ENCODE measurements at places on chromosomes 5 and 9. TPM values are rescaled to one million over a fixed set of nuclear protein-coding genes. Genes with fewer than 3 reads are reported as not detected.

DNA sequence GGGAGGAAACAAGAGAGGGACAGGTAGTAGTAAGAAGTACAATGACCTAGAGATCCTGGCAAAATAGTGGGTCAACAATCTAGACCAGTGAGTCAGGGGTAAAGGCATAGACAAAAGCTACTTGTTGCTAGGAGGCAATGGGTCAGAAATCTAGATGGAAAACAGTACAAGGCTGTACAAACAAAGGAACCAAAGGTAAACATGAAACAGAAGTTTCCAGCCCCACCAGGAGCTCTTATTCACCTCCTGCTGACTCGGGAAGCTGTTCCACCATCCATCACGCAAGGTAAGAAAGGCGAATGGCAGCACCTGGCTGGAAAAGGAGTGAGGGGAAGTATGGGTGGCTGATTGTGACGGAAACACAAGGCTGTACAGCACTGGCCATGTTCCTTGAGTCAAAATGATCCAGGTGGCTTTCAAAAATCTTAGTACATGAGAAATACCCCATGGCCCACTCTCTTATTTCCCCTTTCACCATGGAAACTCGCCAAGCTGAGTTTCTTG, 70.5 kb upstream of the RAI14 start:
- no peak overlapping the region for H3K27ac ChIP-seq
- no peak for DNase-seq
- no peaks in the 10 kb centered on the region for H3K27me3 ChIP-seq
- H3K4me1 ChIP-seq, result no peaks in the 10 kb centered on the region
- H3K4me3 ChIP-seq, result no peak overlapping the region
- no peaks in the 10 kb centered on the region for H3K36me3 ChIP-seq

LVRN gene
- 0.94 TPM for total RNA-seq

DNA sequence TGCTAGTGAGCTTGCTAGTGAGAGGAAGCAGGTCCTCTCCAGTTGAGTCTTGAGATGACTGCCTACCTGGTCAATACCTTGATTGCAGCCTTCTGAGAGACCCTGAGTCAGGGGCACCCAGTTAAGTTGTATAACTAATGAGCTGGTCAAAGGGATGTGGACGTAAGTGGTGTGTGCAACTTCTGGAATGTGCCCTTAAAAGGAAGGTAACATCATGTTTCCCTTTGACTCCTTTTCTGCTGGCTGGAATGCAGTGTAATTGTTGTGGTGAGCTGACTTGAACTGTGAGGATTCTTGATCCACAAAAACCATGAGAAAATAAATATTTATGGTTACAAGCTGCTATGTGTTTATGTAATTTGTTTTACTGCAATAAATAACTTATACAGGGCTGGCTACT, 2.4 kb upstream of the SNX2 start:
- peaks cover 3% of the 10 kb centered on the region for H3K36me3 ChIP-seq
- no peak overlapping the region for H3K4me3 ChIP-seq
- H3K27ac ChIP-seq, result no peak overlapping the region
- no peaks in the 10 kb centered on the region for H3K27me3 ChIP-seq
- no peak for DNase-seq

- DNase-seq, result no peak
- H3K4me1 ChIP-seq, result no peaks in the 10 kb centered on the region
- no peak overlapping the region for H3K4me3 ChIP-seq
- peaks cover 2% of the 10 kb centered on the region for H3K27me3 ChIP-seq
- no peak overlapping the region for H3K27ac ChIP-seq
Observed at GRCh38 chr9:123548741-123549545, 192.9 kb downstream of the CRB2 start.

GRCh38 chr5:109230369-109230768, 179.4 kb downstream of the PJA2 start:
- H3K36me3 ChIP-seq, result no peaks in the 10 kb centered on the region
- H3K27me3 ChIP-seq, result no peaks in the 10 kb centered on the region
- no peaks in the 10 kb centered on the region for H3K4me1 ChIP-seq
- no peak overlapping the region for H3K27ac ChIP-seq
- H3K4me3 ChIP-seq, result no peak overlapping the region

All from lung (tissue), 17 donors.